ENCODE measurements at places on chromosomes 3 and 15.

- no peak for DNase-seq
These were observed 31.4 kb upstream of the LRIG1 start for GRCh38 chr3:66532160-66532587.

- DNase-seq = no peak
These were observed 423.0 kb downstream of the ZBBX start for GRCh38 chr3:166957121-166957520.

- no peak for DNase-seq
These were observed 22.4 kb downstream of the LZTFL1 start for GRCh38 chr3:45819543-45819942.

GRCh38 chr15:64653757-64654156 is 121.6 kb downstream of the RBPMS2 start:
- no peak for DNase-seq

DNA sequence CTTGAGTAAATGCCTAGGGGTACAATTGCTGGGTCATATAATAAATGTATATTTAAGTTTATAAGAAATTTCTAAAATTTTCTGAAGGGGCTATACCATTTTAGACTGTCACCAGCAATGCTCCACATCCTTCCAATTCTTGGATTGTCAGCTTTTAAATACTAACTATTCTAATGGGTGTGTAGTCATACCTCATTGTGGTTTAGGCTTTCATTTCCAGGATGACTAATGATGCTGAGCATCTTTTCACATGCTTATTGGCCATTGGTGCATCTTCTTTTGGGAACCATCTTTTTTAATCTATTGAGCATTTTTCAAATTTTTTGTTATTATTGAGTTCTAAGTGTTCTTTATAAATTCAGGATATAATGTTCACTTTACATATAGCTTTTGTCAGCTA is 52.5 kb upstream of the CORO2B start:
- DNase-seq = no peak

DNA sequence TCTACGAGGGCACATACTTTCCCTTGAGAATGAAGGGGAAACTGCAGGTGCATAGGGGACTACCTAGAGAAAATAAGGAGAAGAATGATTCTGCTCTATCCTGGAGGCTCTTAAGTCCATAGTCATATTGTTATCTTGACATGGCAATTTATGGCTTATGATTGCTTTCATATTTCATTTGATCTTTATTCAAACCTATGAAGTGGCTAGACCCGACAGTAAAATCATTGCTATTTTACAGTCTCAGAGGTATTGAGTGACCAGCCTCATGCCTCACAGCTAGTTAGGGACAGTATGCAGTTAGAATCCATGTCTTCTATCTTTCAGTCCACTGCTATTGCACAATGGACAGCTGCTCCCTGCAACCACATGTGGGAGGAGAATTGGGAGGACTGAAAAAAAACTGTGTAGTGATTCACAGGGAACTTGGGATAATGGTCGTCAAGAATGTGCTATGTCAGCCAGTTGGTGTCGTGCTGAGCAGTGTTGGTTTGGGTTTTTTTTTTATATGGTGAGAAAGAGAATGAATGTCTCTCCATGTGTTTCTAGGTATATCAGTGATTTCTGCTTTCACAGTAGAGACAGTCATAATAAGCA is 63.2 kb upstream of the SPPL2A start:
- DNase-seq = no peak

Measured in stimulated activated CD8-positive, alpha-beta memory T cell treated with anti-CD3 and anti-CD28 coated beads, Interleukin-7, amount 100 ng/mL, for 1 hour (primary cell).